HCT116 (cell line): ENCODE measurements at places on chromosomes 5 and 9. TPM values are rescaled to one million over a fixed set of nuclear protein-coding genes. Genes with fewer than 3 reads are reported as not detected.
A peak's percentile ranks its signal among the peaks of the same experiment; 100 is the strongest.

- no peak overlapping the region for H3K27ac ChIP-seq
- no peaks in the 10 kb centered on the region for H3K36me3 ChIP-seq
- no peak overlapping the region for H3K4me3 ChIP-seq
- H3K4me1 ChIP-seq = no peaks in the 10 kb centered on the region
These were observed 170.8 kb downstream of the EDIL3 start for GRCh38 chr5:84213861-84214260.

GRCh38 chr5:7714697-7715096 lies 136.2 kb downstream of the CFAP90 start:
- H3K27me3 ChIP-seq = no peaks in the 10 kb centered on the region
- no peak for DNase-seq
- no peak overlapping the region for H3K4me3 ChIP-seq
- H3K36me3 ChIP-seq = no peaks in the 10 kb centered on the region

Gene ARHGEF39
- 29.8 TPM for total RNA-seq

DNA sequence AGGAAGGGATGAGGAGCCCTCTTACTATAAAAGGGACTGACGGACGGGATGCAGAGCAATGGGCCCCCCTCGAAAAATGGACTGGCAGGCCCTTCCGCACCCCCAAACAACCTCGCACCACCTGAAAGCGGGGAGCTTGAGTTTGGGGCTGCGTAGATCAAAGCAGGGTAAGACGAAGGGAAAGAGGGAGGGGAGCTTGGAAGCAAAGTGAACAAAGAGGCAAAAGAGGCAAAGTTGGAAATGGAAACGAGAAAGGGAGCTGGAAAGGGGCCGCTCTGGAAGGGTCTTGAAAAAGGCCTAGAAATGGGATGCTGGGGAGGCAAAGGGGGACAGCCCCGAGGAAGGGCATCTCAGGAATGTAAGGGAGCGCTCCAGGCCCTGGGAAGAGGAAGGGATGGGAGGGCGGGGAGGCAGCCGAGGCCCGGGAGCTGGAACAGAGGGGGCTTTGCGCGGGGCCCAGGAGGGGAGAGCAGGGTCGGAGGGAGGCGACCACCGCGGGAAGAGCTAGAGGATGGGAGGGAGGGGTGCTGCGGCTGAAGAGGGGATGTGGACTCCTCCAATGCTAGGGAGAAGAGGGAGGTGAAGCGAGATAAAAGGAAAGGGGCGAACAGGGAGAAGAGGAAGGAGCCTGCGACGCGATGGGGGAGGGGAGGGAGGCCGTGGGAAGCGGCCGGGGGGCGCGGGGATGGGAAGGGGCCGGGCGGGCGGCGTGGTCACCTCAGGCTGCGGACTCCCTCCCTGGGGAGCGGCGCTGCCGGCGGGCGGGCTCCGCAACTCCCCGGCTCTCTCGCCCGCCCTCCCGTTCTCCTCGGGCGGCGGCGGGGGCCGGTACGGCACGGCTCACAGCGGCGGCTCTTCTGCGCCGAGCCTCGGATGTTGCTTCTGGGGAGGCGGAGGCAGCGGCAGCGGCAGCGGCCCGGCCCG lies 577 bp downstream of the RNF145 start:
- H3K27me3 ChIP-seq = no peaks in the 10 kb centered on the region
- no peak for DNase-seq
- H3K36me3 ChIP-seq = no peaks in the 10 kb centered on the region
- H3K4me1 ChIP-seq = peaks cover 35% of the 10 kb centered on the region
- H3K27ac ChIP-seq = peak overlapping the region; percentile 75
- H3K4me3 ChIP-seq = peak overlapping the region; percentile 89

Gene SLC6A19
- total RNA-seq = not detected

- DNase-seq = no peak
- no peaks in the 10 kb centered on the region for H3K4me1 ChIP-seq
- no peak overlapping the region for H3K4me3 ChIP-seq
- H3K27ac ChIP-seq = no peak overlapping the region
- H3K36me3 ChIP-seq = no peaks in the 10 kb centered on the region
These were observed 56.1 kb downstream of the SAXO1 start for GRCh38 chr9:18976709-18977531.

DNA sequence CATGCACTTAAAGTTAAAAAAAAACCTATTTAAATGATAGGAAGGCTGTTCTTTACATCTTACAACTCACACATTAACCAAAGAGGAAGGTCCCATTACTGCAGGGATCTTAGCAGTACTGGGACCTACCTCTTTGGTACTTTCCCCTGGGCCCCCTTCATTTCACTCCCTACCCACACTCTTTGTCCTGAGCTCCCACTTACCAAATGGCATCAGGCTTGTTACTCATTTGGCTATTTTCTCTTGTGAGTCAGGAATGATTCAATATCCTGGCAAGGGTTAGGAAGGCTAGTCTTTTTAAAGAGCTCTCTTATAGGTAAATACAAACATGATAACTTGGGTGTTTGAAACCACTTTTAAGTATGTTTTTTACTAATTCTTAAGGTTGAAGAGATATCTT lies 117.4 kb upstream of the ELL2 start:
- peaks cover 39% of the 10 kb centered on the region for H3K4me1 ChIP-seq
- no peaks in the 10 kb centered on the region for H3K27me3 ChIP-seq
- no peak overlapping the region for H3K27ac ChIP-seq
- peak; percentile 83 for DNase-seq
- H3K36me3 ChIP-seq = no peaks in the 10 kb centered on the region
- peak overlapping the region; percentile 27 for H3K4me3 ChIP-seq

GRCh38 chr5:168827636-168828035 lies 248.5 kb upstream of the PANK3 start:
- no peak overlapping the region for H3K27ac ChIP-seq
- H3K27me3 ChIP-seq = peaks cover 54% of the 10 kb centered on the region
- H3K36me3 ChIP-seq = no peaks in the 10 kb centered on the region
- H3K4me1 ChIP-seq = no peaks in the 10 kb centered on the region
- no peak for DNase-seq

- H3K27ac ChIP-seq = no peak overlapping the region
- no peaks in the 10 kb centered on the region for H3K4me1 ChIP-seq
- peaks cover 14% of the 10 kb centered on the region for H3K36me3 ChIP-seq
- H3K27me3 ChIP-seq = no peaks in the 10 kb centered on the region
These were observed 35.8 kb downstream of the ZNF782 start for GRCh38 chr9:96818533-96818932.

DNA sequence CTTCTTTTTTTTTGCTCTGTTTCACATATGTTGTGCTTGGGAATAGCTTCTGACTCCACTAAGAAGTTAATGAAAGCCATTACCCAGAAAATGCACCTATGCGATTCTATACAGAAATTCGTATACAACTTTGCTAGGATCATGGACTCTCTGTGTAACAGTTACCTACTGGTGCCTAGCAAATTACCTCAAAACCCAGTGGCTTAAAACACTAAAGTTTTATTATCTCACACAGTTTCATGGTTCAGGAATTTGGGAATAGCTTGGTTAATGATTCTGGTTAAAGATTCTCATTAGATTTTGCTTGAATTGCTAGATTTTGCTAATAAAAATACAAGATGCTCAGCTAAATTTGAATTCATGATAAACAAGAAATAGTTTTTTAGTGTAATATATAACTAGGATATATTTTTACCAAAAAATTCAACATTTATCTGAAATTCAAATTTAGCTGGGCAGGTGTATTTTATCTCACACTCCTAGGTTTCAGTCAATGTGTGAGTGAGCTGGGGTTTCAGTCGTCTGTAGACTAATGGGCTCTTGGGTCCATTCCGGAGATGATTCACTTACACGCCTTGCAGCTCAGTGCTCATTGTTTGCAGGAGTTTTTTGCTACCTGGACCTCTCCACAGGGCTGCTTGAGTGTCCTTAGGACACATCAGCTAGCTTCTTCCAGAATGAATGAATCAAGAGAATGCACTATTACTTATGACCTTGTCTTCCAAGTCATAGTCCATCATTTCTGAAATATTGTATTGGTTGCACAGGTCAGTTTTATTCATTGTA lies 75.1 kb downstream of the MROH2B start:
- no peak overlapping the region for H3K27ac ChIP-seq
- DNase-seq = no peak
- H3K4me3 ChIP-seq = no peak overlapping the region
- H3K4me1 ChIP-seq = no peaks in the 10 kb centered on the region

DNA sequence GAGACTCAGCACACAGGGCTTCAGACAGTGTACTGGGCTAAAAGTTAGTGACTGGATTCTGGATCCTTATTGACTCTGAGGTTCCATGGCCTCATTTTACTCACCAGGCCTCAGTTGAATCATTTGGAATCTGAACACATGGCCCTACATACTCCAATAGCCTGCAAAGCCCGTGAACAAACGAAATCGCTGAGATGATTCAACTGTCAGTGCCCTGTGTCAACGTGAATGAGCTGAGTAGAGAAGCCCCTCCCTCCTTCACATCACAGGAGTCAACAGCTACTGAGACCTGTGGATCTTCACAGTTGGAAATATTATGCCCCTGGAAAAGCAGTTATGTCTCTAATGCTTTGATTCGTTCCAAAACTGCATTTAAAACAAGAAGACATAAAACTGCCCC lies 429.3 kb downstream of the GADD45G start:
- no peaks in the 10 kb centered on the region for H3K4me1 ChIP-seq
- DNase-seq = no peak
- H3K36me3 ChIP-seq = no peaks in the 10 kb centered on the region
- no peak overlapping the region for H3K4me3 ChIP-seq
- peaks cover 24% of the 10 kb centered on the region; the same call in 1 of the 2 replicates for H3K27me3 ChIP-seq
- H3K27ac ChIP-seq = no peak overlapping the region

DNA sequence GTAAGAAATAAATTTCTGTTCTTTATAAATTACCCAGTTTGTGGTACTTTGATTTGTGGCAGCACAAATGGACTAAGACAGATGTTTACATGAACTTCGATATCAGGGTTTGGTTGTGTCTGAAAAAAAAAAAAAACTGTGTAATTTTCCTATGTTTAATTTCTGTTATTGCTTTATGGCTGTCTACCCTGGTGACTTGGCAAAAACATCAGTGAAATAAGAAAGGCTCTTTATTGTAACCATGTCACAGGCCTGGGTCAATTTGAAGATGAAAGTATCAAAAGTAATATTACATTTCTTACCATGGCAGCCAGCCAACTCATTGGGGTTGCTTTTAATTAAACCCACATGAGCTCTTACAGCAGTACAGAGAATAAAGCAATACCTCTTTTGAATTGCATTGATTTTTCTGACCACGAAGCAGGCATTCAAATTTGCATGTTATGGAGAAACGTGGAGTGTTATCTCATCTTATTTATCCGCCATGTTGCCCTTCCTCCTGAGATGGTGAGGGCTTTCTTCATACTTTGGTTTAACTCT lies 20.6 kb upstream of the SV2C start:
- H3K27ac ChIP-seq = no peak overlapping the region
- H3K36me3 ChIP-seq = no peaks in the 10 kb centered on the region
- no peak for DNase-seq
- peaks cover 12% of the 10 kb centered on the region; the same call in 1 of the 2 replicates for H3K27me3 ChIP-seq
- H3K4me1 ChIP-seq = no peaks in the 10 kb centered on the region
- no peak overlapping the region for H3K4me3 ChIP-seq

Gene CXCL14
- total RNA-seq = not detected

- no peak for DNase-seq
- no peak overlapping the region for H3K27ac ChIP-seq
- no peak overlapping the region for H3K4me3 ChIP-seq
- H3K27me3 ChIP-seq = no peaks in the 10 kb centered on the region
These were observed 361.7 kb downstream of the TAF11L14 start for GRCh38 chr5:17995997-17996396.

Gene BRD8
- 80.8 TPM for total RNA-seq

- no peak overlapping the region for H3K4me3 ChIP-seq
- peaks cover 6% of the 10 kb centered on the region; the same call in 1 of the 2 replicates for H3K4me1 ChIP-seq
- H3K36me3 ChIP-seq = no peaks in the 10 kb centered on the region
- no peak overlapping the region for H3K27ac ChIP-seq
These were observed 26.8 kb upstream of the DUSP1 start for GRCh38 chr5:172797771-172798191.

DNA sequence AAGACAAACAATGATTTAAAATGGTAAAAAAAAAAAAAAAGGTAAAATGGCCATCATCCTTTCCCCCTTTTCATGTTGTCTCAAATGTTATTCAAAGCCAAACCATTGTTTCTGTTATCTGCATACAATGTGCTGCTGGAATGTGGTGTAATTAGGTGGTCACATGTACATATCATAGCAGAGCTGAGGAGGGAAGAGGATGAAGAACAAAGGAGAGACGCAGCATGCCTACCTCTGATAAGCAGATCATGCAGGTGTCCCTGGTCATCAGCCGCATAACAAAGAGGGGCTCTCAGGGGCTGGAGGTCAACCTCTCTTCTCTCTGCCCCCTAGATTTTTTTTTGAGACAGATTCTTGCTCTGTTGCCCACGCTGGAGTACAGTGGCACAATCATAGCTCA lies 141.0 kb downstream of the CARTPT start:
- no peak for DNase-seq
- no peak overlapping the region for H3K27ac ChIP-seq
- H3K4me1 ChIP-seq = no peaks in the 10 kb centered on the region
- H3K36me3 ChIP-seq = no peaks in the 10 kb centered on the region
- H3K4me3 ChIP-seq = no peak overlapping the region

Gene SVEP1
- 0.15 TPM for total RNA-seq

- H3K4me1 ChIP-seq = peaks cover 65% of the 10 kb centered on the region
- H3K36me3 ChIP-seq = no peaks in the 10 kb centered on the region
- DNase-seq = no peak
- no peak overlapping the region for H3K4me3 ChIP-seq
- H3K27ac ChIP-seq = no peak overlapping the region
These were observed 44.9 kb downstream of the SHB start for GRCh38 chr9:38024036-38024681.

DNA sequence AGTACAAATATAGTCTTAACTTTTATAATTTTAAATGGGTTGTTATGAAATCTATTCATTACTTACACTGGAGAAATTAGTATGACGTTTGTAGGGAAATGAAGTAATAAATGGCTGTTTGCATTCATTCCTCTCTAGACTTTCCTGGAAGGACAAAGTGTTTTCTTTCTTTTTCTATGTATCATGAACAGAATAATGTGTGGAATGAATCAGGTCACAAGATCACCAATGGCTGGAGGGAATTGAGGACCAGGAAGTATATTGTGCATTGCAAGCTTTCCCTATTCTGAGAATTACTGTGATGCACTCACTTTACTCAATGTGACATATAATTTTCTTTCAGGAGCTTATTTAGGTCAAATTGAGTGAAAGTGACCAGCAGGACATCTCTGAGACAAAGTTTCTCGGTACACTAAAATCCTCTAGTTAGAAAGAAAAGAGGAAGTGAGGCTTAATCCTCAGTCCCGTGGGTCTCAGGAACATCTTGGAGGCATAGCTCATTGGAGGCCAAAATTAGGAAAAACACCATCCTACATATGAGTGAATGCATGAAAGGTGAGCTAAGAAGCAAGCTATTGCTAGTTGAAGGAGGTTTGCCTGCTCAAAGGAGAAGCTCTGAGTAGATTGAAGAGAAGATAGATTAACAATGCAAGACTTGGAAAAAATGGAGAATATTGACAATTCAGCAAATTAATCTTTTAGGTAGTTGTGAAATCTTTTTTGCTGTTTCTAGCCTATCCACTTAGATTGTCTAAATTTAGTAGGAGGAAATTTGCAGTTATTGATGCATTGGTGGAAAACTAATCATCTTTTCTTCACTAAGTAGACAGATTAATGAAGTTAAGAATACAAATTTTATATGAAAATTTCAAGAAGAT lies 28.0 kb downstream of the ERAP2 start:
- no peak overlapping the region for H3K27ac ChIP-seq
- H3K4me1 ChIP-seq = no peaks in the 10 kb centered on the region
- H3K36me3 ChIP-seq = no peaks in the 10 kb centered on the region

GRCh38 chr5:134758176-134758503 lies 439 bp upstream of the DDX46 start:
- no peaks in the 10 kb centered on the region for H3K27me3 ChIP-seq
- no peak for DNase-seq
- peak overlapping the region; percentile 79 for H3K4me3 ChIP-seq
- peaks cover 10% of the 10 kb centered on the region for H3K4me1 ChIP-seq
- H3K27ac ChIP-seq = peak overlapping the region; percentile 2; the same call in 1 of the 2 replicates

GRCh38 chr5:38426986-38427950 lies 129.2 kb downstream of the LIFR start:
- DNase-seq = no peak
- H3K27ac ChIP-seq = no peak overlapping the region
- no peaks in the 10 kb centered on the region for H3K27me3 ChIP-seq
- peaks cover 4% of the 10 kb centered on the region; the same call in 1 of the 2 replicates for H3K4me1 ChIP-seq

Gene PCDHGA4
- not detected for total RNA-seq
